ENCODE measurements at places on chromosomes 2 and 18. TPM values are rescaled to one million over a fixed set of nuclear protein-coding genes. Genes with fewer than 3 reads are reported as not detected.

DNA sequence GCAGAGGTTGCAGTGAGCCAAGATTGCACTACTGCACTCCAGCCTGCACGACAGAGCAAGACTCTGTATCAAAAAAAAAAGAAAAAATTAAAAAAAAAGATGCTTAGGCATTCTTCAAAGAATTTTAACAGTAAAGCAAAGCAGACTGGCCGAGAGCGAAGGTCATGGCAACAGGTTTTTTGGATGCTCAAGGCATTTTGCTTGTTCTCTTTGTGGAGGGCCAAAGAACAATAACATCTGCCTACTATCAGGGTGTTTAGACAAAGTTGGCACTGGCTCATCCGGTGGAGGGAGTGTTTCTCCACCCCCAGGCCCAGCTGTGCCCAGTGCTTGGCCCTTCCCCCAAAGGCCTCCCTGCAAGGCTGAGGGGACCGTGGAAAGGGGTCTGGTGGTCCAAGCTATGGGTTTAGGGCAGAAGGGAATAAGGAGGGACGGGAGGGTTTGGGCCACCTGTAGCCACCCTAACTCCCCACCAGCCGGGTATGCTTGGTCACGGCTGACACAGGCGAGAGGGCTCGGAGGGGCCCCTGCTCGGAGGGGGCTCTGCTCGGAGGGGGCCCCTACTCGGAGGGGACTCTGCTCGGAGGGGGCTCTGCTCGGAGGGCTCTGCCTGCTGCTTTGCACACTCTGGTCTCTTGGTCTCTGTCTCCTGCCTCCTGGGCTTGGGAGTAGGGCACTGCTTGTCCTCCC, 26.7 kb upstream of the ALLC start:
- H3K4me1 ChIP-seq, result peaks cover 14% of the 10 kb centered on the region
- no peak for DNase-seq
- peaks cover 19% of the 10 kb centered on the region for H3K27me3 ChIP-seq

GRCh38 chr2:235495373-235496238, 1.8 kb downstream of the AGAP1 start:
- no peaks in the 10 kb centered on the region for H3K36me3 ChIP-seq
- H3K4me3 ChIP-seq, result peak overlapping the region; percentile 86
- no peak for DNase-seq
- H3K27me3 ChIP-seq, result no peaks in the 10 kb centered on the region
- H3K27ac ChIP-seq, result 0 out of 2 replicates have a peak overlapping the region, but pooled peaks have one; percentile 17

GRCh38 chr2:66084948-66085590, 349.9 kb upstream of the MEIS1 start:
- no peak overlapping the region for H3K4me3 ChIP-seq
- H3K27me3 ChIP-seq, result no peaks in the 10 kb centered on the region
- H3K4me1 ChIP-seq, result no peaks in the 10 kb centered on the region
- no peaks in the 10 kb centered on the region for H3K36me3 ChIP-seq
- no peak overlapping the region for H3K27ac ChIP-seq
- DNase-seq, result no peak

DNA sequence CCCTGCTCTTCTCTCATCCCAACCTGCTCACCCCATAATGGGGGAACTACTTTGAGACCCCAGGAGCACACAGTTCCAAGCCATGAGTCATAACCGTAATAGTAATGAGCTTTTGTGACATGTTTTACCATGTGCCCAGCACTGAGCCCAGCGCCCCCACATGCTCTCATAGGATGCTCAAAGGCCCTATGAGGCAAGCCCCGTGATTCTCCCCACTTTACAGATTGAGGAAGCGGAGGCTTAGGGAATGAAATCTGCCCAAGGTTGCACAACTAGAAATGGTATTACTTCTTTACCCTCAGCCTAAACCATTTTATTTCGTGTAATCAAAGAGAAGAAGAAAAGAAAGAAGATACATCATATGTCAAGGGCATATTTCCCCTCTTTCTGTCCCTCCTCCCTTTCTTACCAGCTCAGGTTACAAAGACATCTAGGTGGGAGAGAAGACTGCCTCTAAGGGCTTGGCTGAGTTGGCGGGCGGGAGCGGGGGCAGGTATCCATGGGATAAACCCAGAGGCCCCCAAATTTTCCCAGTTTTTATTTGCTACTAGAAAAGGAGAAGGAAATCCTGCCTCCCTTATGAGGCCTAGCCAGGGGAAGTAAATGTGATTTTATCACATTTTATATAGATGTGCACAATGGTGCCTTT, 24.2 kb downstream of the BCL11A start:
- no peak overlapping the region for H3K4me3 ChIP-seq
- peaks cover 16% of the 10 kb centered on the region for H3K27me3 ChIP-seq
- H3K27ac ChIP-seq, result no peak overlapping the region
- DNase-seq, result no peak
- H3K36me3 ChIP-seq, result no peaks in the 10 kb centered on the region
- peaks cover 32% of the 10 kb centered on the region for H3K4me1 ChIP-seq

- no peak for DNase-seq
- H3K27me3 ChIP-seq, result no peaks in the 10 kb centered on the region
- H3K36me3 ChIP-seq, result peaks cover 43% of the 10 kb centered on the region
- no peaks in the 10 kb centered on the region for H3K4me1 ChIP-seq
- H3K4me3 ChIP-seq, result no peak overlapping the region
- H3K27ac ChIP-seq, result no peak overlapping the region
Measured at GRCh38 chr2:20254731-20255130, 29.8 kb upstream of the SDC1 start.

DNA sequence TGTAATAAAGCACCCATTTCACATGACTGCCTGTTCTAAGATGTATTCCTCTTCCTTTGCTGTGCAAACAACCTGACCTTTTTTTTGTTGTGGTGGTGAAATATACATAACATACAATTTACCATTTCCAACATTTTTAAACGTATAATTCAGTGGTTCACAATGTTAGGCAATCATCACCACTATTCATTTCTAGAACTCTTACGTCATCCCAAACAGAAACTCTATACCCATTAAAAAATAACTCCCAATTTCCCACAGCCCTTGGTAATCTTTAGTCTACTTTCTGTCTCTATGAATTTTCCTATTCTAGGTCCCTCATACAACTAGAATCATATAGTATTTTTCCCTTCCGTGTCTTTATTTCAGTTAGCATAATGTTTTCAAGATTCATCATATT, 36.7 kb downstream of the RND3 start:
- H3K36me3 ChIP-seq, result peaks cover 7% of the 10 kb centered on the region
- H3K4me1 ChIP-seq, result peaks cover 6% of the 10 kb centered on the region
- no peaks in the 10 kb centered on the region for H3K27me3 ChIP-seq
- DNase-seq, result no peak
- no peak overlapping the region for H3K4me3 ChIP-seq
- no peak overlapping the region for H3K27ac ChIP-seq

GRCh38 chr2:45119038-45119437, 109.8 kb upstream of the SIX2 start:
- H3K27me3 ChIP-seq, result peaks cover 27% of the 10 kb centered on the region
- peak; percentile 33 for DNase-seq
- H3K4me1 ChIP-seq, result peaks cover 32% of the 10 kb centered on the region
- H3K27ac ChIP-seq, result no peak overlapping the region
- no peak overlapping the region for H3K4me3 ChIP-seq

DNA sequence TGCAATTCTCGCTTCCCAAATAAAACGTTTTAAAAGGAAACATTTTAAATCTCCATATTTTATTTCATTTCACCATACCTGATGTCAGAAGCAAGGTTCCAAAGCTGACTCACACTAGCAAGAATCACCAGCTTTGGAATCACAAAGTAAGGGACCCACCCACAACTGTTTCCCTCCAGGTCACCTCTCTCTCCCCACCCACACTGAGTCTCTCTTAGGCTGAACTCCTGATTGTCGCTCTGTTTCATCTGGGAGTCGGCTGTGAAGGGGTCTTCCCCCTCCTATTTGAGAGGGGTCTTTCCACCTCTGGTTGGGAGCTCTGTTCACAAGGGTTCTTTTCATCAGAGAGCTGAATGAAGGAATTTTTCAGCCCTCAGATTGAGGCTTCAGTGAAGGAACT, 128.1 kb downstream of the L3MBTL4 start:
- H3K27me3 ChIP-seq, result no peaks in the 10 kb centered on the region
- no peaks in the 10 kb centered on the region for H3K4me1 ChIP-seq
- H3K36me3 ChIP-seq, result peaks cover 15% of the 10 kb centered on the region
- H3K27ac ChIP-seq, result no peak overlapping the region
- DNase-seq, result no peak
- no peak overlapping the region for H3K4me3 ChIP-seq

Gene OTOS
- total RNA-seq, result not detected

Gene HOXD13
- 1.4 TPM for total RNA-seq

Gene SULT1C4
- not detected for total RNA-seq

Gene CHAC2
- total RNA-seq, result 6.2 TPM

Gene FEZ2
- 113 TPM for total RNA-seq

Gene GRP
- total RNA-seq, result not detected

Gene CNTNAP5
- not detected for total RNA-seq

Gene GLI2
- 39.3 TPM for total RNA-seq

Gene NXPH2
- not detected for total RNA-seq

Gene TMEFF2
- 0.15 TPM for total RNA-seq

Gene FAM117B
- total RNA-seq, result 1.3 TPM

Gene EIPR1
- total RNA-seq, result 28.2 TPM

Measured in HFFc6 (cell line).